Esophagus muscularis mucosa (tissue), 4 donors: ENCODE measurements at places on chromosomes 5 and 9. TPM values are rescaled to one million over a fixed set of nuclear protein-coding genes. Genes with fewer than 3 reads are reported as not detected.

VPS13A gene
- 47.7 TPM for total RNA-seq

ALDH1A1 gene
- total RNA-seq, result 81.3 TPM

SLC23A1 gene
- not detected for total RNA-seq

HTR4 gene
- total RNA-seq, result not detected

QRFP gene
- not detected for total RNA-seq

PCDHB8 gene
- 0.83 TPM for total RNA-seq

C5orf58 gene
- 6.5 TPM for total RNA-seq

IFNA2 gene
- total RNA-seq, result not detected

GABRP gene
- not detected for total RNA-seq

TRIM36 gene
- 2.6 TPM for total RNA-seq

FOXD4L4 gene
- not detected for total RNA-seq

PCDHA1 gene
- total RNA-seq, result not detected

MEF2C gene
- total RNA-seq, result 20.8 TPM

AIF1L gene
- 15.7 TPM for total RNA-seq

CSF2 gene
- not detected for total RNA-seq

FCN2 gene
- not detected for total RNA-seq

NUP155 gene
- 12.2 TPM for total RNA-seq

TEK gene
- total RNA-seq, result 17.4 TPM

ADAMTS19 gene
- total RNA-seq, result 13.3 TPM

PCDHB4 gene
- 5.1 TPM for total RNA-seq
